NCI-H1048 (cell line): ENCODE measurements at places on chromosomes 7 and 10.

DNA sequence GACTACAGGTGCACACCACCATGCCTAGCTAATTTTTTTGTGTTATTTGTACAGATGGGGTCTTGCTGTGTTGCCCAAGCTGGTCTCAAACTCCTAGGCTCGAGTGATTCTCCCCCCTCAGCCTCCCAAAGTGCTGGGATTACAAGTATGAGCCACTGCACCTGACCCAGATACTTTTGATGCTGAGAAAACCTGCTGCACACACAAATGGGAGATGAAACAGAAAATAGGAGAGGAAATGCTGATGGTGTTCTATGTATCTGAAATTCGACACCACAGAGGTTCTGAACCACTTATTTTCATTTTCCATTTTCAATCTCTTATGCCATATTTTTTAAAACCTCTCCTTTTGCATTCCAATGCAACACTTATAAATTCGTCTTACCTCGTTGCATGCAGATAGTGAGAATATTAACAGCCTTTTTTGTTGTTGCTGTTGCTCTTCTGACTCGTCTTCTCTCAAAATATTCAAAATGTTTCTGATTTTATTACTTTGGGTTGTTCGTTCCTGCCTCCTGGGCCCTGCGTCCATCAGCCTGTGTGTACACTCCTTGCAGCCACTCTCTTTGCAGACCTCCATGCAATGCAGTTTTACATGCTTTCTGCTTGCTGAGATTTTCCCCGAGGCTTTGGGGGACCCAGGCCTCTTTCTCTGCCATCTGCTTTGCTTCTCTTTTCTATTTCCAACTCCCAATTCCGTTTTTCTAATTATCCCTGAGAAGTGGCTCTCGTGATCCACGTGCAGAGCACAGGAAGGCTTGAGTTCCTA is 556.1 kb downstream of the GALNT17 start:
- DNase-seq = no peak

DNA sequence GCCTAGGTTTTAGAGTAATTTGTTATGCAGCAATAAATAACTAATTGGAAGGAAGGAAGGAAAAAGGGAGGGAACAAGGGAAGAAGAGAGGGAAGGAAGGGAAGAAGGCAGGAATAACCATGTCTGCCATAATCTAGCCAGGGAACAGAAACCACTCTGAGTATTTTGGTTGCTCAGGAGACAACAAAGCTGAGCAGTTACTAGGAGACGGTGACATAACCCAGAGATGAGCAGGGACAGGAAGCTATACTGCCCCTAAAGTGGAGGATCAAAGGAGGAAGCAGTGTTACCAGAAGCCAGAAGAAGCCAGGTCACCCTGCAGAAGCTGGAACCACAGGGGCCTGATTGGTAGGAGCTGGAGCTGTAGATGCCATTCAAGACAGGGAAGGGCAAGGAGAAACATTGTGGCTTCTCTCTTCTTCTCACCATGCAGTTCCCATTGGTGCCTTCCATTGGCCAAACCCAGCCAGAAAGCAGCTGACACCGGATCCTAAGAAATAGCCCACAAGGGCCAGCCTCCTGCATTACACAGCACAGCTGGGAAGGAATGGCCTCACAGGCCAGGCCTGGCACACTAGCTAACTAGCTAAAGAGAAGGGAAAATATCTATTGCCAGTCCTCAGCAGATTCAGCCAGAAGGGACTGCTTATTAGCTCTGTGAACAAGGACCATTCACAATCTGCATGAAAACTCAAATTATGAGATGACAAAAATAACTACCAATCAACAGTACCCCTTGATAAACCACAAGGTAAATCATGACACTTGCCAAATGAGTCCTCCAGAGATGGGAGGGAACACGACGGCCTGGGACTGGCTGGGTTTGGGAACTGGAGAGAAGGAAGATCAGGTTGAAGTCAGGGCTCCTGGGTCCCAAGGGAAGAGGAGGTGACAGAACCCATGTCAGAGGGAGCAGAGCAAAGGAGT is 184.5 kb upstream of the NFE2L3 start:
- DNase-seq = no peak

DNA sequence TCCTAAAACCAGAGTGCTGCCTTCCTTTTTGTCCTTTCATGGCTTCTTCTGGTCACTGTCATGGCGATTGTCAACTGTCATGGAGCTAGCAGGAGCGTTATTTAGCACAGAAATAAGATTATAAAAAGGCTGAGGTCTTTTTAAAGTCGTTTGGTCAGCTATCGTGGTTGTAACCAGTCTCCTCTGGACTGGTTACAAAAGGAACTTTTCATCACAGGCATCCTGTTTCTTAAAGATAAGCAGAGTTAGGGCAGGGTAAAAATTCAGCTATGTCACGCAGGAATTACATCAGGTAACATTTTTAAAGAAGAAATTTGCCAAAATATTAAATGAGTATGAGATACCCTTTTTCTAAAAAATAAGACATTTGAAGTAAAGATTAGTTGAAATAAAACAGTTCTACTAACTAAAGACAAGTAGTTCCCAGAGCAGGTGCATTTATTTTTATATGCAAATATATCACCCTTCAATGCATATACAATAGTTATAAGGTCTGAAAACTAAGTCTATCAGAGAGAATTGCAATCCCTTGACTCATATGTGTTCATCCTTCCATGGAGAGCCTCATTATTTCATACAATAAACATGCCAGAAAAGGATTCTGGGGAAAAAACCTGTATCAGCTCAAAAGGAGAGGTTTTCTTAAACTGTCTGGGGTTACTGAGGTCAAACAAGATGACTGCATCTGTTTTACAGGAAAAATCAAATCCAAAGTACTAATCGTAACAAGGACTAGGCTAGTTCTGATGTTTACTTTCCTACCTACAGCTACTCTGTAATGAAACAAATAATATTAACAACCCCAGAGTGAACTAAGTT is 20.9 kb downstream of the FAM24A start:
- DNase-seq = no peak

- DNase-seq = no peak
Measured at GRCh38 chr10:29681676-29682448, 47.1 kb upstream of the SVIL start.

DNA sequence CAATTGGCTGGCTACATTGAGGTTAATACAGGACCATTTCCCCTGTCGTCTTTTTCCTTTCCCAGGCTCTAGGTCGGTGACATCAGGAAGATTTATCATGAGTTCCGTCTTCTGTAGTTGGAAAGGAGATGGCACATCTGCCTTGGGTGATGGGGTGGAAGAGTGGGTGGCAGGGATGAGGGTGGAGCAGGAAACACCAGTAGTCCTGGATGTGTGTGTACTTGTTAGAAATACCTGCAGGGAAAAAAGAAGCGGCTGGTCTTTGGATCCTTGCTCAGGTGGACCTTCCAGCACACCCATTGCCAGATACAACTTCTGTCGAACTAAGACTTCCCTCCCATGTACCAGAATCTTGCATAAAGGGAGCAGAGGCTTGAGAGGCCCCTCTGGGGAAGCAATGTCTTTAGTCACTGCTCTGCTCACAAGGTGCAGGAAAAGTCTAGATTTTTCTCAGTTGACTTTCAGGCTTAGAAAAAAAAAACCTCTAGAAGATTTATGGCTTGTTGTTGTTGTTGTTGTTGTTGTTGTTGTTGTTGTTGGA is 516.8 kb upstream of the GALNT17 start:
- DNase-seq = no peak

- no peak for DNase-seq
Measured at GRCh38 chr7:107643407-107643806, 17.2 kb upstream of the SLC26A4 start.

- peak; percentile 32 for DNase-seq
Measured at GRCh38 chr10:87925570-87925969, 62.1 kb downstream of the PTEN start.
